Left colon (tissue), 2 donors: ENCODE measurements at places on chromosomes 13 and 19.

GRCh38 chr13:49641801-49642291 lies 13.5 kb downstream of the ARL11 start:
- DNase-seq: peak; percentile 50

- DNase-seq: no peak
Measured at GRCh38 chr13:97298816-97299215, 76.7 kb downstream of the MBNL2 start.

DNA sequence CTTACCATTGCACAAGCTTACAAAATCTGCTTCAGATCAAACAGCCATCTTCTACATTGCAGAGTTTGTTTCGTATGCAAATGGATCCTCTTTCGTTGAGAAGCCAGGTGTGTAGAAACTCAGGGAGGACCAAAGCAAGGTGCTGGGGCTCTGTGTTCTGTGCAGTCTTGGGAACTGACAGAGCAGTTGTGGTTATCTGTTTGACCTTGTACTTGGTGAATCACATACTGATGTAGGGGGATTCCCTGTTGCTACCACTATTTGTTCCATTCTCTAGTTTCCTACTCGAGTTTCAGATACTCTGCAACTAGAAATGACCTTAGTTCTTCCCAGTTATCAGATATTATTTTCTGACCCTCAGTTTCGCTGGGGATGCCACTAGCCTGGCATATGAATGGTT lies 95.2 kb upstream of the CLDN10 start:
- no peak for DNase-seq

- no peak for DNase-seq
Measured at GRCh38 chr19:18168673-18169381, 4.8 kb upstream of the IFI30 start.

DNA sequence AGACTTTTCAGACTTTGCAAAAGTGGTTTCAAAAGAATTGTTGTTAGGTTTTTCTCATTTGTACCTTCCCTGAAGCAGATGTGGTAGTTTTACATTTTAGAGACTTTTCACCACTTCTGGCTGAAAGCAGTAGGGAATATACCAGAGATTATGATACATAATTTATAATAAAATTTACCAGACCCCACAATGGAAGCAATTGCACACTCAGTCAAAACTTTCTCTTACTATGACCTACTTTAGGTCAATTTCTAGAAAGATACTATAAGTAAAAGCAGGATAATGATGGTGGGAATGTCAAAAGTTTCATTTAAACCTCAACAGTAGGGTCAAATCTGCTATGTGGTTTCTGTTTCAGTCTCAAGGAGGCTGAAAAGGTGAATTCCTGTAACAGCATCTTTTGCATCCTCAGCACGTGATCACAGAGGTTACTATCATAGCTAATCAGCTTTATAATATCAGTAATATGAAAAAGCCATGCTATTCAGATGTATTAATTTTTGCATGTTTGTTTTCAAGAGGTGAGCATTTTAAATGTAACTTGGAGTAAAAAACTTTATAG lies 26.9 kb downstream of the PCCA start:
- no peak for DNase-seq

- DNase-seq: no peak
Measured at GRCh38 chr19:35039881-35040825, 1.4 kb upstream of the HPN start.

GRCh38 chr13:67101730-67102467 lies 128.2 kb downstream of the PCDH9 start:
- no peak for DNase-seq

DNA sequence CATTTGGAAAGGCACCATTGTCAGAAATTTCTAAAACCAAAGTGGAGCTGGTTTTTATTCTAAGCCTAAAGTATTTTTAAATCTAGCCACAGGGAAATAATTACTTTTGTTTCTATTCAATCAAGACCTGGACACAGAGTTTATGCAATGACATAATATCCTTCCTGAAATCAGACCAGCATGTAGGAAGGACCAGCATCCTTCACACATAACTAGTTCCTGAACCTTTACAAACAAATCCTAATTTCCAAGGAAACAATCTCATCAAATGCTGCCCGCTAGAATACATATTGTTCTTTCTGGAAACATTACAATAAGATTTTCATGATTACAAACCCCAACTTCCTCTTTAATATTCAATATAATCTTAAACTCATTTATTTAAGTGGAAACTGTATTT lies 1.5 kb downstream of the STARD13 start:
- no peak for DNase-seq
